ENCODE measurements at places on chromosomes 3 and 15. TPM values are rescaled to one million over a fixed set of nuclear protein-coding genes. Genes with fewer than 3 reads are reported as not detected.

The MYH15 gene
- 0.06 TPM for total RNA-seq

The ZIC4 gene
- 0.06 TPM for total RNA-seq

The DLL4 gene
- total RNA-seq = 1.5 TPM

The GP5 gene
- 0.26 TPM for total RNA-seq

The TRH gene
- total RNA-seq = not detected

The TRIM42 gene
- not detected for total RNA-seq

The ADAMTS9 gene
- 12.3 TPM for total RNA-seq
